Activated CD4-positive, alpha-beta T cell treated with anti-CD3 and anti-CD28 coated beads, Interleukin-2, amount 10 ng/mL, durations not matched to agents 7 days and 5 days (primary cell): ENCODE measurements at places on chromosomes 4 and X.

DNA sequence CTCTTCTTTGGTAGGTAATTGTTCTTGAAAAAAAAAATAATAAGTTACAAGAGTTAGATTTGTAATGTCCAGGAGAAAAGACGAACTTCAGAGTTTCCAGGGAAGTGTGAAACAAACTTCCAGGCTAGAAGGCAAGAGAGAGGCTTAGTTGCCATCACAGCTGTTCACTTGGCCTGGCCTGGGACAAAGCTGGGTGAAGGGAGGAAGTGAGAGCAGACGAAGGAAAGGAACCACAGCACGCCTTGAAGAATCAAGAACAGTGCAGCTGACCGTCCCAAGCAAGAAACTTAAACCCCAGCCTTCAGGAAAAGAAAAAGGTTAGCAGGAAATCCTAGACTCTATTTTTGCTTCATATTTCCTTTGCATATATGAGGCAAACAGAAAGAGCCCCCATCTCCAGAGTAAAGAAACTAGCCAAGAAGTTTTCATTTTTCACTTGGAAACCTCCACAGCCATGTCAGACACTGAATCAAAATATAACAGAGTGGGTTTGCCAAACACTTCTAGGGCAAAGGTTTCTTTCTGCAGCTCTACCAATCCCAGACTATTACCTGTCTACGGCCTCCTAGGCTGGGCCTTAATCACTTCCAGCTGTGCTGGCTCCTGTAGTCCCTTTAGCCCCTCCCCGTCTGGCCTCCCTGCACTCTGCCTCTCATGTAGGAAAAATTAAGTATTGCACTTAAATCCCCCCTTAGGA, 209.6 kb downstream of the SPATA18 start:
- H3K27me3 ChIP-seq = no peaks in the 10 kb centered on the region
- H3K27ac ChIP-seq = no peak overlapping the region
- H3K4me3 ChIP-seq = no peak overlapping the region
- no peaks in the 10 kb centered on the region for H3K4me1 ChIP-seq

GRCh38 chr4:143084566-143084965, 100.2 kb upstream of the USP38 start:
- no peak overlapping the region for H3K4me3 ChIP-seq
- no peak overlapping the region for H3K27ac ChIP-seq
- H3K36me3 ChIP-seq = no peaks in the 10 kb centered on the region

GRCh38 chr4:108291137-108291536, 122.4 kb upstream of the LEF1 start:
- no peaks in the 10 kb centered on the region for H3K27me3 ChIP-seq
- no peak for DNase-seq
- no peaks in the 10 kb centered on the region for H3K36me3 ChIP-seq
- no peak overlapping the region for H3K27ac ChIP-seq
- H3K4me1 ChIP-seq = peaks cover 20% of the 10 kb centered on the region
- H3K4me3 ChIP-seq = no peak overlapping the region

DNA sequence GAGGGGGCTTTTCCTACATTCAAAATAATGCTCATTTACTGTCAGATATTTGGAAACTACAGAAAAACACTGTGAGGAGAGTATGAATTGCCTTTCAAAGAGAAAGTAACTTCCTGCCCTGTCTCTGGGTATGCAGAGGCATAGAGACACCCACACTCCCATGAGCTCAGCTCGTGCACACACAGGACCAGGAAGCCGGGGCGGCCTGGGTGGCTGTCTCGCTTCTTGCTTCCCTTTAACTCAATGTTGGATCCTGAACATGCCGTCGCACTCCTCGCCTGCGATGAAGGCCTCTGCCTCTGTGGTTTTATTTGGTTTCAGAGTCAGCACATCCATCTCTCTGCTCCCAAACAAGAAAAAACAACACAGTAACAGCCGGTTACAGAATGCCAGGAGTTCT, 40.1 kb upstream of the GPR78 start:
- peak overlapping the region; percentile 4 for H3K4me3 ChIP-seq
- DNase-seq = peak; percentile 24
- no peaks in the 10 kb centered on the region for H3K36me3 ChIP-seq
- H3K4me1 ChIP-seq = peaks cover 13% of the 10 kb centered on the region

DNA sequence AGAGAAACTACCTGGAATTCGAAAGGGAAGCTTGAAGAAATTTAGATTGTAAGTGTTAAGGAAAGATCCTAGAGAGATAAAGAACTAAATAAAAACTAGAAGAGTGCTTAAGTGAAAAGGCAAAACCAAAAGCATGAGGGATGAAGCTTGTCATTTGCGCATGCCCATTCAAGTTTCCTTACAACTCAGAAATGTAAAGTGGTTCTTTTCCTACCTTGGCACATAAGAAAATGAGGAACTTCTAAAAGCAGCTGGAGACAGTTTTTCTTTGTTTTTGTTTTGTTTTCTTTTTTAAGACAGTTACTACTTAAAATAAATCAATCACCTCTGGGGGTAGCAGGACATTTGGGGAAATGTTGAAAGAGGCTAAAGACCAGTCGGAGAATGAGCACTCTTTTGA, 1304.4 kb upstream of the PCDH7 start:
- H3K27me3 ChIP-seq = no peaks in the 10 kb centered on the region
- no peaks in the 10 kb centered on the region for H3K36me3 ChIP-seq
- H3K4me3 ChIP-seq = no peak overlapping the region
- H3K27ac ChIP-seq = no peak overlapping the region
- DNase-seq = no peak

- H3K4me1 ChIP-seq = no peaks in the 10 kb centered on the region
- H3K27ac ChIP-seq = no peak overlapping the region
- no peaks in the 10 kb centered on the region for H3K36me3 ChIP-seq
- H3K4me3 ChIP-seq = no peak overlapping the region
- no peaks in the 10 kb centered on the region for H3K27me3 ChIP-seq
Measured at GRCh38 chr4:181960384-181960783, 282.8 kb upstream of the TENM3 start.

DNA sequence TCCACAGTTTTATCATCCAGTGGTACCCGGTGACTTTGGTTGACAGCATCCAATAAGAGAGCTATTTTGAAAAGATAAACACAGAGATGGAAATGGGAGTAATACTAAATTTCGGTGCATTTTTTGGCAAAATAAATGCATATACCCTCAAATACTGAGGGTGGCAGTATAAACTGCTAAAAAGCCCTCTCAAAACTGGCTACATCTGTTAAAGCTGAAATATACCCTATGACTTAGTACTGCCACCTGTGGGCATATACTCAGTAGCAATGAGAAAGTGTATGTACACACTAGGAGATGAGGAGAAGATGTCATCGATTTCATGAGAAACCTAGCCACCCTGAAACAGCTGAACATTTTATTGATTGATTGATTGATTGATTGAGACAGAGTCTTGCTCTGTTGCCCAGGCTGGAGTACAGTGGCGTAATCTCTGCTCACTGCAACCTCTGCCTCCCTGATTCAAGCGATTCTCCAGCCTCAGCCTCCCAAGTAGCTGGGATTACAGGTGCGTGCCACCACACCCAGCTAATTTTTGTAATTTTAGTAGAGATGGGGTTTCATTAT, 12.2 kb upstream of the TMEM128 start:
- no peak overlapping the region for H3K27ac ChIP-seq
- no peaks in the 10 kb centered on the region for H3K36me3 ChIP-seq
- H3K27me3 ChIP-seq = no peaks in the 10 kb centered on the region

DNA sequence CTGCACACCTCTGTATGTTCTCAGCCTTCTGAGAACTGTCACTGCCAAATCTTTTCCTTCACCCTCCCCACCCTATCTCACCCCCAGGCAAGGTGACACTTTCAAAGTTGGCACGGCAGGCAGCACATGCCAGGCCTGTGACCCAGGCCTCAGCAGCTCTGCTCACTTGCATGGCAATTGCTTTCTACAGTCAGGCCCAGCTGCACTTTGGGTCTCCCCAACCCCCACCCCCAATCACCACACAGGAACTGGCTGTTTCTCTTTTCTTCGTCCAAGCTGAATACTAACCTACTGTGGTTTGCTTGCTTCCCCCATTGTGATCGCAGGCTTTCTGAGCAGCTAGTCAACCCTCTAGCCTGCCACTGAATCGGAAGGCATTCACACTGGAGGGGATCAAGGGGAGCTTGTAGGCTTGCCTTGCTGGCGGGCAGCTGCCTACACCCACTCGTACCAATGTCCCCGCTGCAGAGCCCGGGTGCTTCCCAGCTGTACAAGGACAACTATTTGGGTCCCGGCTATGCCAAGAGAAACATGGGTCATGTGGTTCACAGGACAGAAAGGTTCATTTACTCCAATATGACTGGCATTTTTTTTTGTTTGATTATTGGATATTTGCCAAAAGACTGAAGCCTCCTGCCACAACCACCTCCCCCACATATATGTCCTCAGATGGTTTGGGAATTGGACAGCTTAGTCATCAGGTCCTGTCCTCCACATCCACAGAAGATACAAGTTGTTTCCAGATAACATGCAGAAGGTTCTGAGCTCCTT, 28.1 kb downstream of the SLC25A43 start:
- peak; percentile 6 for DNase-seq
- no peaks in the 10 kb centered on the region for H3K27me3 ChIP-seq
- H3K27ac ChIP-seq = peak overlapping the region; percentile 79
- no peak overlapping the region for H3K4me3 ChIP-seq
- no peaks in the 10 kb centered on the region for H3K36me3 ChIP-seq

GRCh38 chr4:31995943-31996901, 1276.1 kb downstream of the PCDH7 start:
- H3K27me3 ChIP-seq = no peaks in the 10 kb centered on the region
- no peaks in the 10 kb centered on the region for H3K36me3 ChIP-seq
- no peak overlapping the region for H3K27ac ChIP-seq
- no peak overlapping the region for H3K4me3 ChIP-seq
- no peak for DNase-seq
- no peaks in the 10 kb centered on the region for H3K4me1 ChIP-seq

DNA sequence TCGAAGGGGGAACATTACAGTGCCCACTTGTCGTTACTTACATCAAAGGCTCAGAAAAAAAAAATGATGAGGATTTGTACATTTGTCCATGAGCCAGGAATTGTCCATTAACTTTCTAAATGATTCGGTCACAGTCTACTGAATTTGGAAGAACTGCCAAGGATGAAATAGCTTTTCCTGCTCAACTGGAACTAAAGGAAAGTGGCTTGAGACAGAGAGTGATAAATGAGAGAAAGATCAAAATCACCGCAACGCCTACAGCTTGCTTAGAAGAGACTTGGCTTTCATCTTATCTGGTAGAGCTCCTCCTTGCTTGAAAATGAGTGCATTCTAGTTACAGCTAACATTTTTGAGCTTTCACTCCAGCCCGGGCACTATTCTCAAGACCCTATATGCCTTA, 55.5 kb upstream of the ADGRG2 start:
- H3K4me3 ChIP-seq = no peak overlapping the region
- no peaks in the 10 kb centered on the region for H3K27me3 ChIP-seq
- no peak for DNase-seq
- no peak overlapping the region for H3K27ac ChIP-seq

DNA sequence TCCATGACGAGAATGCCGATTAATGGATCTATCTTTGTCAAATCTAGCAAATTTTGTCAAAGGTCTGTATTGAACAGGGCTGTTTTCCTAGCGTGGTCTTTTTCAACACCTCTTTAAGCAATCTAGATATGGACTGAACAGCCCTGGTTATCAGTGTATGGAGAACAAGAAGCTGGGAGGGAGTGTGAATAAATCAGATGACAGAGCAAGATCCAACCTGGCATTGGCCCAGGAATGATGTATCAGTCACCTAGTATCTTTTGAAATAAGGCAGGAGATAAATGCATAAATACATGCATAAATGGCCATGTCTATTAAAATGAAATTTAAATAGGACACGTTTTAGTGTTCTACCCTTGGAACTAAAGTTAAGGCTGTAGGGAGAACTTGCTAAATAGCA, 15.7 kb upstream of the AP1S2 start:
- no peak for DNase-seq
- no peaks in the 10 kb centered on the region for H3K4me1 ChIP-seq
- no peak overlapping the region for H3K27ac ChIP-seq
- H3K36me3 ChIP-seq = no peaks in the 10 kb centered on the region
- no peak overlapping the region for H3K4me3 ChIP-seq

DNA sequence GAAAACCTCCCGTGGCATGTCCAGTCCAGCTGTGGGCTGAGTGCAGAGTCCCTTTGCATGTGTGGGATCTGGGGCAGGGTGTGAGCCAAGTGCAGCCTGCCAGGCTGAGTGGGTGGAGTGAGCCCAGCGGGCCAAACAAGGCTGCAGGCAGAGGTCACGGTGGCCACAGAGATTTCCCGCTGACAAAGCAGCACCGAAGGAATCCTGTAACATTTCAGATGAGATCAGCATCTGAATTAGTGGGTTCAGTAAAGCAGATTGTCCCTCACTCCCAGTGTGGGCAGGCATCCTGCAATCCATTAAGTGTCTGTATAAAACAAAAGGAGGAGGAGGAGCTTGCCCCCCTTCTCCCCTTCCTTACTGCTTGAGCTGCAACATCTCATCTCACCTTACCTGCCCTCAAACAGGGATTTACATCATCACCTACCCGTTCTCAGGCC, 324.4 kb downstream of the FAT4 start:
- H3K4me1 ChIP-seq = no peaks in the 10 kb centered on the region
- H3K4me3 ChIP-seq = no peak overlapping the region
- H3K27ac ChIP-seq = no peak overlapping the region
- no peaks in the 10 kb centered on the region for H3K36me3 ChIP-seq

GRCh38 chr4:56603297-56603696, 77.8 kb downstream of the HOPX start:
- H3K36me3 ChIP-seq = no peaks in the 10 kb centered on the region
- H3K27ac ChIP-seq = no peak overlapping the region
- DNase-seq = no peak
- peaks cover 3% of the 10 kb centered on the region for H3K27me3 ChIP-seq

- H3K4me3 ChIP-seq = no peak overlapping the region
- H3K27ac ChIP-seq = no peak overlapping the region
- DNase-seq = no peak
- no peaks in the 10 kb centered on the region for H3K4me1 ChIP-seq
- H3K27me3 ChIP-seq = no peaks in the 10 kb centered on the region
Measured at GRCh38 chrX:155715141-155715540, 102.4 kb upstream of the TMLHE start.

DNA sequence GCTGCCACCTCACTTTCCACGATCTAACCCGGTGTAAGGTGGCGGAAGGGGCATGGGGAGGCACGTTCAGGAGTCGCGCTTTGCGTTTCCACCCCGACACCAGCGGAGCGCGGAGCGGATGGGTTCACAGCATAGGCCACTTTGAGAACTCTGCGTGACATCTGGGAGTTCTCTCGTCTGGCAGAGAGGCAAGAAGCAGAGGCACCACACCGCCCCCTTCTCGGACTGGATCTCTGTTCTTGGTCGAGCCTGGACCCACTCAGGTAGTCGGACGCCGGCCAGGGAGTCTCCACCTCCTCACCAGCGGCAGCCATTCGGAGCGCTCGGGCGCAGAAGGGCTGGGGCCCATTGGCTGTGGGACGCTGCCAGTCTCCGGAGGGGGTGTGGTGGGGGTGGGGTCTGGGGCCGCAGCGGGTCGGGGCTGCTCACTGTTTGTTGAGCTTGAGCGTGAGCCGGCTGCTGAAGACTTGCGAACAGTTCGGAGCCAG, at the start of gene DACH2:
TSS of gene DACH2 (plus strand) at position 428 of the 488 bp plus-strand sequence.
- no peak within 1 kb of the TSS for H3K27ac ChIP-seq
- peaks cover 7% of the 10 kb centered on the region for H3K4me1 ChIP-seq
- peak; percentile 35 for DNase-seq

GRCh38 chrX:106611317-106611678, 480 bp upstream of the RADX start:
- H3K4me3 ChIP-seq = peak overlapping the region; percentile 88
- no peaks in the 10 kb centered on the region for H3K36me3 ChIP-seq
- peak overlapping the region; percentile 91 for H3K27ac ChIP-seq
- peaks cover 3% of the 10 kb centered on the region for H3K27me3 ChIP-seq

- H3K27ac ChIP-seq = no peak overlapping the region
- no peaks in the 10 kb centered on the region for H3K27me3 ChIP-seq
- DNase-seq = no peak
- no peaks in the 10 kb centered on the region for H3K36me3 ChIP-seq
Measured at GRCh38 chr4:6377626-6378492, 94.6 kb downstream of the PPP2R2C start.
